Left lung (tissue), 14 donors: ENCODE measurements at places on chromosomes 5 and 9. TPM values are rescaled to one million over a fixed set of nuclear protein-coding genes. Genes with fewer than 3 reads are reported as not detected.

The MORN5 gene
- not detected for total RNA-seq

GRCh38 chr5:83925321-83925954 lies 204.8 kb upstream of the HAPLN1 start:
- no peak for DNase-seq

GRCh38 chr9:84325347-84325973 lies 15.1 kb downstream of the SLC28A3 start:
- DNase-seq: no peak

DNA sequence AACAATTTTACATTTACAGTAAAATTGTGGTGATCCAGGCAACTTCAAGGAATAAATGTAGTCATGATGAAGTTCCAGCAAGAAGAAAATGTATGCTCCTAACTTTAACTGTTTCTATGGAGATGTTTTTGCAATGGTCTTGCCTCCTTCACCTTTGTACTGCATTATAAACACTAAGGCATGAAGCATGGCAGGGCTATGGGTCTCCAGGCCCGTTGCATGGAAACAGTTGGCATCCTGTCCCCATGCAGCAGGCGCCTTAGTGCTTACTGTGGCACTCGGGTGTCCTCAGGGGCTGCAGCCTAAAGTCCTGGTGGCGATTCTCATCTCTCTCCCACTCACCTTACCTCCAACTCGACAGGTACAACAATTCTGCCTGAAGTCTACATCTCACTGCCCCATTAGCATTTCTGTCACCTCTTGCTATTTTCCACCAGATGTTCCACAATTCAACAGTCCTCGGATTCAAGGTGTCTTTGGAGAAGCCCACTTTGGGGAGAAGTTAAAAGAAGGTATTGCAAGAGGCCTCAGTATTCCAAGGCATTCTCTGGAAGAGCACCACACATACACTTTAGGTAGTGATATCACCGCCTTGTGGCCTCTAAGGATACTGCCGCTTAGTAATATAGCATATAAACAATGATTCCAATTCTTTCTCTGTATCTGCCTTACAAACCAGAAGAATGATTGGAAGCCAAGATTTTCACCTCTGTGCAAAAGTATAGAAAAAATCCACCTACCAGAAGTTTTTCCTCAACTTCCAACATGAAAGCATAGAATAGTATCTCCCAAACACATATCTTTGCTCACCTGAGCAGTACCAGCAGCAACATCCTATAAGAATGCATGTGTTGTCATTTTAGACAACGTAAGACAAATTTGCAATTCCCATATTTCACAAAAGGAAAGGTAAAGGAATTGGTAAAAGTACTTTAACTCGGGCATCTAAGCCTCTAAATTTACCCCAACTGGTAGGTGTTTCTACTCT lies 5.1 kb downstream of the LIFR start:
- peak; percentile 51 for DNase-seq

DNA sequence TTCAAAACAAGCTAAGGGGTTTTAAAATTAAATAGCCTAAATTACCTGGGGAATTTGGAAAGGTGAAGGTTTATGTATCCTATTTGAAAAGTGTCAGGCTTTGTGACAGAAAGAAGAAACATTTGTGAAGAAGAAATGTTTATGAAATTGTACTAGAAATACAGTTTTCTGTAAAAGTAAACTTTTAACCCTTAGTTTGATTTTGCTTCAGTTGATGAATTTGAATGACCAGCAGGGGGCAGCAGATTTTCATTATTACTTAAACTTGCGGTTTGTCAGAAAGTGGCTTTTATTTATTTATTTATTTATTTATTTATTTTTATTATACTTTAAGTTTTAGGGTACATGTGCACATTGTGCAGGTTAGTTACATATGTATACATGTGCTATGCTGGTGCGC lies 58.1 kb downstream of the NNT start:
- DNase-seq: no peak

The SERF1A gene
- total RNA-seq: 8.5 TPM

The PPP2R2B gene
- total RNA-seq: 1.5 TPM

- DNase-seq: peak; percentile 32
Observed at GRCh38 chr5:141742866-141743851, 61.1 kb upstream of the ARAP3 start.

- DNase-seq: no peak
Observed at GRCh38 chr5:97375959-97376358, 192.9 kb upstream of the RIOK2 start.

- peak; percentile 21 for DNase-seq
Observed at GRCh38 chr9:97954550-97954989, 16.6 kb upstream of the HEMGN start.

- DNase-seq: no peak
Observed at GRCh38 chr5:94388773-94389514, 229.5 kb downstream of the KIAA0825 start.

- DNase-seq: no peak
Observed at GRCh38 chr9:104984948-104985347, 57.0 kb upstream of the ABCA1 start.

GRCh38 chr9:72635197-72635596 lies 113.8 kb downstream of the TMC1 start:
- DNase-seq: no peak

The CNTNAP3B gene
- 3.4 TPM for total RNA-seq

DNA sequence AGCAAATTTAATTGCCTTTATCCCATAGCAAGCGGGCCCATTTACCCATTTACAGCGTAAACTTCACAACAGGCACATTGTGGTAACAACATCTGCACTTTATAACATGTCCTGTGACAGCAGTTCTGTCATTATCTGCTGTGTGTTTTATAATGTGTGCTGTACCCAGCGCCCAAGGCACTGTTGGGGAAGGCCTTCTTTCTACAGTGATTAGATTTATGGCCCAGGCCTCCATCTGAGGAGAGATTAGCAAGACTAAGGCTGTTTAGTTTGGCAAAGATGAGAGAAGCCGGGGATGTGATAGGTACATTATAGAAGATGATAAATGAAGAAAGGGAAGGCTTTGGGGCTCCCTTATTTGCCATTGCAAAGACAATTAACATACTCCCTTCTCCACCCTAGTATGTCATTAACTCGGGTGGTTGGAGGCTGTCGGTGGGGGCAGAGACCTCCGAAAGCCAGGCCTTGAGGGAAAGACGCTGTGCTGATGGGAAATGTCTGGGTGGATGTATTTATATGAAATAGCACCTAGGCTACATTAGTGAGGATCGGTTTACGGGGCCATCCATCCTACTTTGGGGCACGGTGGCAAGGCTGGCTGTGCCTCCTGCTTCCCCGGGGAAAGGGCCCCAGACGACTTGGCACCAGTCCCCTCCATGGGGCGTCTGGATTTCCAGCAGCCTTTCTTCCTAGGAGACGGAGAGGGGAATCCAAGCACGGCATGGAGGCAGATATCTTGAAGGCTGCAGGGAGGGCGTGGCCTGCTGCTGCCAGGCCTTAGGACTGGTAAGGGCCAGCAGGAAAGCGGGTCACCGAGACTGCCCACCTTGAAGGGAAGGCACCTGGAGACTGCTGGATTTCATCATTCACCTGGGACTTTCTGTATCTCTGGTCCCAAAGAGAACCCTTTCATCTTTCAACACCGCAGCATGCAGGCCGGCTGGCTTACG lies 64.3 kb upstream of the PTCH1 start:
- DNase-seq: no peak

The SPATA31C1 gene
- not detected for total RNA-seq

The LCN1 gene
- total RNA-seq: not detected

DNA sequence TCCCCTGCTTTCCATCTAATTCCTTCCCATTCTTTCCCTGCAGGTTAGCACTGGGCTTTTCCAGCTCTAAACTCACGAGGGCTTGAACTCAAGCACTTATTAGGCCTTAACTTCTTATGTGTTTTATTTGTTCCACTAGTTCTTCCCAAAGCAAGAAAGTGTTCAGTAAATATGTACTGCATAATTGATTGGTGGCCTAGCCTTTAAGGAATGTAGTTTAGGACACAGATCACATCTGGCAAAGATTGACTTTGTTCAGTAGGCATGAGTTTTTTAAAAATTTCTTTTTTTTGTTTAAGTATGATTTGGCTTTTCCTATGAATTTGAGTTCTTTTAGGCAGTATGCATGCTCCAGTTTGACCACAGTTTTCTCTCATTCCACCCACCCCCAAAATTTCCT lies 285.2 kb downstream of the NPR3 start:
- DNase-seq: no peak

- no peak for DNase-seq
Observed at GRCh38 chr5:146725025-146725424, 153.5 kb downstream of the PPP2R2B start.

DNA sequence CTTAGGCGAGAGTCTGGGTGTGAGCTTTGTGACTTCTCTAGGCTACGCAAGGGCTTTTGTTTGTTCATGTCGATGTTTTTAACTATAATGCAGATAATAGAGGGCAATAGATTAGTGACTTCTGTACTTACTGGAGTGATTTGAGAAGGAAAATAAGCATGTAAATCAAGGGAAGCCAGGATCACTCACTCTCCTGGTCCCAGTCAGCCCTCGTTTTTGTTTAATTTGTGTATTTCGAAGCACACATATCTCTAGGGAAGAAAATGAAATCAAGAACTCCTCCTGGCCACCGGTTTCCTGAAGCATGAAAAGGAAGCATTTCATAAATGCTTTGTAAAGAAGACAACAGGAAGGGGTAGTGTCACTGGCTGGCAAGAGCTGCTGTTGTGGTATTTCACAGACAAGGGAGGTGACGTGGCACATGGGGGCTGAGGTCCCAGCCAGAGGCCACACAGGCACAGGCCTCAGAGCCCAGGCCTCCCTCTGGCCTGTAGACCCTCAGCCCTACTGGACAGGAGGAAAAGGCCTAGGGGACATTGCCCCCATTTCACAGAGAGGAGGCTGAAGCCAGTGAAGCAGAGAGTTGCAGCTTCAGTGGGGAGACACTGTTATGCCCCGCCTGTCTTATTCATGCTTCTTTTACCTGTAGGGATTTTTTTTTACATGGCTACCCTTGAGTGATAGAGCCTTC lies 34.1 kb downstream of the IRF1 start:
- peak; percentile 82 for DNase-seq

The CNTFR gene
- total RNA-seq: 0.90 TPM

The TRIO gene
- total RNA-seq: 151 TPM

DNA sequence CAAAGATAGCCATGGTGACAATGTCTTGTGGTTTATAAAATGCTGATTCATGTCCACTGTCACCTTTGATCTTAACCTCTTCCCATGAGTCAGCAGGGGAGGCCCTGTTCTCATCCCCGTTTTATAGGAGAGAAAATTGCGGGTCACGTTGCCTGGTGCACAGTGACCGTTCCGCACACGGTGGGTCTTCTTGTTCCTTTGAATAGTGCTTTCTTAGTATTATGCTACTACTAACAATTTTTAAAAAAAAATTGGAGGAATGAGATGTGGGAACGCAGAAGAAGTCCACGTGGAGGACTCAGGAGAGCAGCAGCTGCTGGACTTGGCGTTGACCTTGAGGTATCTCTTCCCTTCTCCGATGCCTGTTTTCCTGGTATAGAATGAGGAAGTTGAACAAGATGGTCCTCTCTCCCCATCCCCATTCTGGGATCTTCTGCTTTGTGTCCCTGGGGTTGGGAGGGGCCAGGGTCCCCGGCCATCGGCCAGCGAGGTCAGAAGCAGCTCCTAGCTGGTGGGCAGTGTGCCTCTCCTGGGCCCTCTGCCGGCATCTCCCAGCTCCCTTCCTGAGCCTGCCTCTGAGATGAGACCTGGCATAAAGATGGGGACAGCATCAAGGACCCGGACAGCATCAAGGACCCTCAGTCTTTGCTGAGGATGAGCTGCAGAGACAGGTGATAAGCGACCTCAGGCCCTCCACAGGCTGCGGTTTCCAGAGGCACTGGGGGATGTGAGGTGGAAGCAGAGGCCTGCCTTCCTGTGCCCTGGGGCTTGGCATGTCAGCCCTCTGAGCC lies 143.9 kb downstream of the C9orf50 start:
- no peak for DNase-seq

DNA sequence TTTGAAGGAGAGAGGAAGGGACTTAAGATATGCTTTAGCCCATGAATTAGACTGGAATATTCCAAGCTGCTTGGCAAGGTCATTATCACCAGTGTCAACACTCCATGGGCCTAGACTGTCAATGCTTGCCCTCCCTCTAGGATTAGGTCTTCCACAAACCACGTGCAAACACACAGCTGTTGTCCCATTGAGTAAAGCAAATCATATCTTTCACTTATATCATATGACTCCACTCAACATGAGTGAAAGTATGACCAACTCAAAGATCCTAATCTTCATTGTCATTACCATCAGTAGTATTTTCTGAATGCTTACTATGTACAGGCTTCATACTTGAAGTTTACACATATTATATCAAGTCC lies 57.0 kb upstream of the GRAMD2B start:
- DNase-seq: no peak

The PCDHA11 gene
- total RNA-seq: 1.4 TPM

DNA sequence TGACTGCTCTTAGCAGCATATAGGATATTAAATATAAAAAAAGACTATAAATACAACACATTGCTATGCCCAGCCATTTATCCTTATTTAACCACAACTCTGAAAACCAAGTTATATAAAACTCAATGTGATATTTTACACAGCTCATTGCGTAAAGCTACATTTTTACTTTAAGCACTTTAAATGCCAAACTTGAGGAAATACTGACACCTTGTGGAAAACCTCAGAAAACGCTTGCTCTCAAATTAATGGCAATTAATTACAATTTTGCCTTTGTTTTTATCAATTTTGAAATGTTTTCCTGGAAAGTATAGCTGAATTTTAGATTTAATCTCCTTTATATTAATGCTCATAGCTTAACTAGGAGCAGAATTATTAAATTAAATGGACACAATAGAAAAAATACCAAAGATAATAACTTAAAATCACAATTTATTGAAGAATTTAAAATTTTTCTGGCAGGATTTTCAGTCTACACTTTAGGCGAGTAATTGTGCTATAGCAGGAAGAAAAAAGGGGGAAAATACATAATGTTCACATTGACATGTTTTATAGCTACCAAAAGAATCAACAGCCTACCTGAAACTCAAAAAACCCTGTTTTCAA lies 25.2 kb upstream of the PLAC8L1 start:
- no peak for DNase-seq

The FLT4 gene
- total RNA-seq: 21.7 TPM

- DNase-seq: no peak
Observed at GRCh38 chr5:114152656-114153360, 209.1 kb upstream of the KCNN2 start.

- no peak for DNase-seq
Observed at GRCh38 chr5:97764700-97765099, 581.7 kb upstream of the RIOK2 start.

GRCh38 chr5:150168864-150169263 lies 2.3 kb downstream of the CDX1 start:
- DNase-seq: no peak

GRCh38 chr5:119270960-119271757 lies 84.7 kb upstream of the TNFAIP8 start:
- no peak for DNase-seq

GRCh38 chr5:17511775-17512325 lies 6.3 kb upstream of the TAF11L3 start:
- DNase-seq: no peak

The COL15A1 gene
- 42.7 TPM for total RNA-seq

- no peak for DNase-seq
Observed at GRCh38 chr5:96463091-96463490, 30.0 kb upstream of the PCSK1 start.
